A549 treated with AZD2906 at 1 μM for 4 hours (cell line): ENCODE measurements at places on chromosomes 3 and 15. TPM values are rescaled to one million over a fixed set of nuclear protein-coding genes. Genes with fewer than 3 reads are reported as not detected.

CAPN3 gene
- 0.17 to 0.36 TPM (median 0.22 TPM) in 5 replicates for total RNA-seq

FSD2 gene
- not detected in 5 replicates for total RNA-seq

ADAMTS9 gene
- 0.57 to 0.72 TPM (median 0.62 TPM) in 5 replicates for total RNA-seq

GABRB3 gene
- total RNA-seq = 58.2 to 73.8 TPM (median 71.1 TPM) in 5 replicates

PRSS50 gene
- total RNA-seq = not detected in 5 replicates

CFAP161 gene
- total RNA-seq = not detected in 5 replicates

XYLB gene
- total RNA-seq = 3.1 to 4.3 TPM (median 3.4 TPM) in 5 replicates

ZPLD1 gene
- total RNA-seq = 0.02 to 0.06 TPM (median 0.03 TPM) in 4 of 5 replicates, not detected in the other

SLC28A2 gene
- 0.03 to 0.05 TPM in 2 of 5 replicates, not detected in the others for total RNA-seq

GOLGA8O gene
- 0.24 to 0.51 TPM (median 0.30 TPM) in 5 replicates for total RNA-seq

SCN11A gene
- total RNA-seq = 0.01 to 0.02 TPM (median 0.01 TPM) in 3 of 5 replicates, not detected in the others

BTLA gene
- 0.05 to 0.08 TPM (median 0.06 TPM) in 3 of 5 replicates, not detected in the others for total RNA-seq

CLDN1 gene
- 15.3 to 20.2 TPM (median 18.5 TPM) in 5 replicates for total RNA-seq

CCDC54 gene
- not detected in 5 replicates for total RNA-seq

C3orf49 gene
- total RNA-seq = not detected in 5 replicates

CORO2B gene
- 3.3 to 4.4 TPM (median 3.7 TPM) in 5 replicates for total RNA-seq

REC114 gene
- not detected in 5 replicates for total RNA-seq

EFL1 gene
- 19.2 to 32.1 TPM (median 20.8 TPM) in 5 replicates for total RNA-seq

GPR27 gene
- 2.2 to 3.3 TPM (median 3.0 TPM) in 5 replicates for total RNA-seq

EPHA3 gene
- total RNA-seq = not detected in 5 replicates

FRG2C gene
- total RNA-seq = 0.06 TPM in 1 of 5 replicates, not detected in the others

SV2B gene
- total RNA-seq = 0.13 to 0.28 TPM (median 0.15 TPM) in 5 replicates

MEGF11 gene
- total RNA-seq = 0.27 to 0.71 TPM (median 0.45 TPM) in 5 replicates

CBLB gene
- total RNA-seq = 13.6 to 16.2 TPM (median 14.2 TPM) in 5 replicates

COL7A1 gene
- total RNA-seq = 101 to 162 TPM (median 145 TPM) in 5 replicates

KLHL40 gene
- not detected in 5 replicates for total RNA-seq

SEMA3G gene
- 0.06 to 0.21 TPM (median 0.07 TPM) in 5 replicates for total RNA-seq

FBXW12 gene
- not detected in 5 replicates for total RNA-seq

RLBP1 gene
- not detected in 5 replicates for total RNA-seq

DUOXA1 gene
- total RNA-seq = 0.06 to 0.30 TPM (median 0.09 TPM) in 5 replicates

H1-8 gene
- total RNA-seq = not detected in 5 replicates

EPHB1 gene
- 0.03 to 0.13 TPM (median 0.11 TPM) in 5 replicates for total RNA-seq

CXCR6 gene
- not detected in 5 replicates for total RNA-seq

ENTPD3 gene
- 0.03 TPM in 2 of 5 replicates, not detected in the others for total RNA-seq

CPOX gene
- 18.7 to 24.5 TPM (median 21.2 TPM) in 5 replicates for total RNA-seq

GHSR gene
- total RNA-seq = not detected in 5 replicates

CCK gene
- total RNA-seq = 1.7 to 2.9 TPM (median 1.9 TPM) in 5 replicates

DPPA2 gene
- total RNA-seq = not detected in 5 replicates

CCDC33 gene
- 6.3 to 7.5 TPM (median 7.4 TPM) in 5 replicates for total RNA-seq

CRTAP gene
- total RNA-seq = 255 to 297 TPM (median 285 TPM) in 5 replicates

COL6A6 gene
- total RNA-seq = not detected in 5 replicates

MAP2K5 gene
- total RNA-seq = 10.6 to 11.7 TPM (median 11.4 TPM) in 5 replicates

DNAJA4 gene
- total RNA-seq = 0.06 to 0.11 TPM (median 0.10 TPM) in 3 of 5 replicates, not detected in the others

FAM81A gene
- total RNA-seq = 10.1 to 12.1 TPM (median 11.7 TPM) in 5 replicates

SLC9C1 gene
- not detected in 5 replicates for total RNA-seq

IL12A gene
- 0.97 to 1.8 TPM (median 1.1 TPM) in 5 replicates for total RNA-seq
